ENCODE measurements at places on chromosomes 7 and 10.

DNA sequence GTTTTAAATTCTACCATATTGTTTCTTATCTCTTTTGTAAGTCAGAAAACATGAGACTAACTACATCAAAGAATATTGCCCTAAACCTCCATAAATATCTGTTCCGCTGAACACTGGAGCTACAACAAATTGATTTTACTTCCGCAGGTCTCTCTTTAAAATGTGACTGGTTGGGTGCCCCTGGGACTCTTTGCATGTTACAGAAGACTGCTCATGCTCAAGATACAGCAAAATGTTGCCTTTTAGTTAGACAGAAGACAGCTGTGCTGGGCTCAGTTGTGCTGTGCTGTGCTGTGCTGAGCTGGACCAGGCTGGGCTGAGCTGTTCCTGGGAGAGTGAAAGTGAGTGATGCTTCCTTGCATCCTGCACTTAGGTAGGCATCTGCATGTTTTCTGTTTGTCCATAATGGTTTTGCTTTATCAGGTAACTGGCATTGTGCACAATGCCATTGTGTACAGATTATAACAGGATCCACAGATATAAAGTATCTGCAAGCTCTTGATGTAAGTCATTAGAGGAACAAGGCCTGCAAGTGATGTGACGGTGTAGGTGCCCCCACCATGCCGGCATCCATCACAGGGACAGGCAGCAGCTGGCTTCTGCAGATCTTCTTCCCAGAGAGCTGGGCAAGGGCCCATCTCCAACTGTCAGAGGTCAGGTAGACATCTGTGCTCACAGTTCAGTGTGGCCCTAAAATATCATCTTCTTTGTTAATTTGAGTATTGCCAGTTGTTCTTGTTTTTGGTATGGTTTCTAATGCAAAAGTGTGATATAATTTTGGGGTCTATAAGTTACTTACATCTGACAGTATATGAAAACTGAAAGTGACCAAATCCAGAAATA is 972.5 kb upstream of the CELF2 start:
- DNase-seq = no peak

DNA sequence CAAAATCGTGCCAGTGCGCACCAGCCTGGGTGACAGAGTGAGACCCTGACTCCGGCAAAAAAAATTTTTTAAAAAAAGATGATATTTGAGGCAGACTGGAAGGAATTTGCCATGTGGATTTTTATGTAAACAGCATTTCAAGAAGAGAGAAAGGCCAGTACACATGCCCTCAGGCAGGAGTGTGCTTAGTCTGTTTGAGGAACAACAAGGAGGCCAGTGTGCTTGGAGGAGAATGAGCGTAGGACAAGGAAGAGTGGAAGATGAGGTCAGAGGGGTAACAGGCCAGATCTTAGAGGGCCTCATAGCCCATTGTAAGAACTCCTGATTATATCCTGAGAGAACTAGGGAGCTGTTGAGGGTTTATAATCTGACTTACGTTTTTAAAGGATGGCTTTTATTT is 17.2 kb upstream of the STRIP2 start:
- DNase-seq = no peak

- no peak for DNase-seq
Measured at GRCh38 chr10:61815496-61815895, 86.0 kb upstream of the ARID5B start.

GRCh38 chr7:54769203-54769602 is 10.2 kb upstream of the SEC61G start:
- no peak for DNase-seq

DNA sequence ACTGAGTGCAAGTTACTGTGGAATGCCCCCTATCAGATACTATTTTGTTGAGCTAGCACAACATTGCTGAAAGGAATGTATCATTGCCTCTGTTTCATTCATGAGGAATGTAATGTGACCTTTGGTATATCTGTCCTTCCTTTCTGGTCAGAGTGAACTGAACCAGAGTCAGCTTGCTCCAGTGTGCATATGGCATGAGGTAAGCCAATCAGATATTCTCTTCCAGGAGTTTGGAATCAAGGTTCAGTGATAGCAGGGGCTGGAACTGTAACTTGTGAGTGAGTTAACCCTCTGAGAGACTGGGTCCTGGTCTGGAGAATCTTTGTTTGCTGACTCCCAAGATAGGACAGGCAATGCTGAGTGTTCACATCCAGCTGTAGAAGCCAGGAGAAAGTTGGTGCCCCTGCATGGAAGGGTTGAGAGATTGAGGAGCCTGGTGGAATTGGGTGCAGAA is 45.3 kb upstream of the OSBPL3 start:
- no peak for DNase-seq

DNA sequence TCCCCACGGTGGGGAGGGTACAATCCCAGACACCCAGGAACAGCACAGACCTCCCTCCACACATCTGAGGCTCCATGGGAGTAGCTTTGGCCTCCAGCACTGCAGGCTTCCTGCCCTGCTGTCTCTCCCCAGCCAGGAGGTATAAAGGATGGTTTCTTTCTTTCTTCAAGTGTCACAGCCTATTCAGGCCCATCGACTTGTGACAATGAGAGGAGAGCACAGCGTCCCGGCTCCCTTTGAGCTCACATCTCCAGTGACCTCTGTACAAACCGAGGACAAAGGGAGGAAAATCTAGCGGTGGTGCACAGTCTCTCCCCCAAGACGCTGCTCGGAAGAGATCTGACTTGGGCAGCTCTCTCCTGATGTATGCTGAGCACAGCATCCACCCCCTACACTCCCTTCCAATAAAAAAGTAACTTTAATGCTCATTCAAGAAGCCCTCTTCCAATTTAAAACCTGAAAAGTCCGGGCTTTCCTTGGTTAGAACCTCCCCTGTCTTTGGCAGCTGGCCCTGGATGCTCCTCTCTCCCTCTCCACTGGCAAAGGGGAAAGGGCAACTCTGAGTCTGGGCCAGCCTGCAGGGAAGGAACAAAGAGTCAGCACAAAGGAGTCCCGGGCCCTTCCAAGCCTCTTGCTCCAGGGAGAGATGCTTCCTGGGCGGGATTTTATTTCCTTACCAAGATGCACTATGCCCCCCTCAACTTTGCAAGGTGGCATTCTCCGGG is 18.0 kb downstream of the CHST15 start:
- DNase-seq = no peak

- no peak for DNase-seq
Measured at GRCh38 chr7:40579401-40579800, 444.6 kb downstream of the SUGCT start.

GRCh38 chr10:28217848-28218247 is 85.0 kb downstream of the MPP7 start:
- no peak for DNase-seq

DNA sequence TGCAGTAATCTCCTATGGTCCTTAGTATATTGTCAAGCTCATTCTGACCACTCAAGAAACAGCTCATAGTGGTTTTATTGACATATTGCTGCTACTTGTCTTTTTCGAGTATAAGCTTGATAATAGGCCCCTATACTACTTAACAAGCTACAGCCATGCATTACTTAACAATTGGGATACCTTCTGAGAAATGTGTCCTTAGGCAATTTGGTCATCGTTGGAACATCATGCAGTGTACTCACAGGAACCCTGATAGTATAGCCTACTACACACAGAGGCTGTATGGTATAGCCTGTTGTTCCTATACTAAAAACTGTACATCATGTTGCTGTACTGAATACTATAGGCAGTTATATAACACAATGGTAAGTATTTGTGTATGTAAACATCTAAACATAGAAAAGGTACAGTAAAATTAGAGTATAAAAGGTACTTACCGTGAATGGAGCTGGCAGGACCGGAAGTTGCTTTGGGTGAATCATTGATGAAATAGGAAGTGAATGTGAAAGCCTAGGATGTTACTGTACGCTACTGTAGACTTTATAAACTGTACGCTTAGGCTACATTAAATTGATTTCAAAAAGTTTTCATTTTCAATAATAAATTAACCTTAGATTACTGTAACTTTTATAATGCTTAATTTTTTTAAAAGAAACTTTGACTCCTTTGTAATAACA is 160.9 kb downstream of the LRRC4 start:
- no peak for DNase-seq

- no peak for DNase-seq
Measured at GRCh38 chr7:132252793-132253100, 323.5 kb downstream of the PLXNA4 start.

- no peak for DNase-seq
Measured at GRCh38 chr7:5582532-5582935, 158.9 kb upstream of the TNRC18 start.

GRCh38 chr7:28732071-28732869 is 225.9 kb downstream of the TRIL start:
- DNase-seq = no peak

GRCh38 chr10:79298403-79299244 is 48.6 kb upstream of the PPIF start:
- DNase-seq = no peak

DNA sequence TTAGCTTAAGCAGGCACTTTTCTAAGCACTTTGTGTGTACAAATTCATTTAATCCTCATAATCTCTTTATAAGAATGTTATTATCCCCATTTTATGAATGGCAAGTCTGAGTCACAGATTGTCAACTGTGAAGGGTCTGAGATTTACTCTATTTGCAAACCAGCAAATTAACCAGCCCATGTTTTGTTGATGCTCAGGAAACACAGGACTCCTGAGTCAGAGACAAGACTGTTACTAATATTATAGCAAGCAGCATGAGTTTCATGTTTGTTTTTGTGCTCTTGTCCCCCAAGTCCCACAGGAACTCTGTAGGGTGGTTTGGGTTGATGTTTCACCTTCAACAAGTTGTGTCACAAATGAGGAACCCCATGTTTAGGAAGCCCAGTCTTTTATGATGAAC is 182.0 kb upstream of the PPP1R3A start:
- DNase-seq = no peak

GRCh38 chr10:112799726-112800510 is 150.1 kb upstream of the TCF7L2 start:
- no peak for DNase-seq

GRCh38 chr10:3757638-3758490 is 27.1 kb downstream of the KLF6 start:
- DNase-seq = peak; percentile 32

GRCh38 chr7:141533149-141533949 is 17.9 kb upstream of the AGK start:
- DNase-seq = no peak

- no peak for DNase-seq
Measured at GRCh38 chr7:129189661-129190310, 1.4 kb downstream of the SMO start.

- DNase-seq = no peak
Measured at GRCh38 chr10:61492364-61492995, 39.3 kb upstream of the TMEM26 start.

- no peak for DNase-seq
Measured at GRCh38 chr10:131810036-131810804, 90.6 kb upstream of the PPP2R2D start.

DNA sequence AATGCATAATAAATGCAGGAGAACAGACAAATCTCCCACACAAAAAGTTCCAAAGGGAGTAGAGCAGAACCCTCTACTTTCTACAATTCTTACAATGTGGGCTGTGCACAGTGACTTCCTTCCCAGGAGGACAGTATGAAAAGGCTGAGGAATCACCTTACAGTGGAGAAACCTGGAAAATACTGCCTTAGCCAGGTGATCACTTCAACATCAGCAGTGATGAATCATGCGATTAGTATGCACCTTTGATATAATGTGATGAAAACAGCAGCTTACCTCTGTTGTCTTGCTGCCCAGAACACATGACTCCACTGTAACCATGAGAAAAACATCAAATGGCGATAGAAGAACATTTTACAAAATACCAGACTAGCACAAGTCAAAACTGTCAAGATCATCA is 329.7 kb upstream of the POM121L12 start:
- DNase-seq = no peak

GRCh38 chr7:132352800-132353199 is 223.5 kb downstream of the PLXNA4 start:
- DNase-seq = no peak

GRCh38 chr10:124525751-124526600 is 64.4 kb downstream of the LHPP start:
- no peak for DNase-seq

DNA sequence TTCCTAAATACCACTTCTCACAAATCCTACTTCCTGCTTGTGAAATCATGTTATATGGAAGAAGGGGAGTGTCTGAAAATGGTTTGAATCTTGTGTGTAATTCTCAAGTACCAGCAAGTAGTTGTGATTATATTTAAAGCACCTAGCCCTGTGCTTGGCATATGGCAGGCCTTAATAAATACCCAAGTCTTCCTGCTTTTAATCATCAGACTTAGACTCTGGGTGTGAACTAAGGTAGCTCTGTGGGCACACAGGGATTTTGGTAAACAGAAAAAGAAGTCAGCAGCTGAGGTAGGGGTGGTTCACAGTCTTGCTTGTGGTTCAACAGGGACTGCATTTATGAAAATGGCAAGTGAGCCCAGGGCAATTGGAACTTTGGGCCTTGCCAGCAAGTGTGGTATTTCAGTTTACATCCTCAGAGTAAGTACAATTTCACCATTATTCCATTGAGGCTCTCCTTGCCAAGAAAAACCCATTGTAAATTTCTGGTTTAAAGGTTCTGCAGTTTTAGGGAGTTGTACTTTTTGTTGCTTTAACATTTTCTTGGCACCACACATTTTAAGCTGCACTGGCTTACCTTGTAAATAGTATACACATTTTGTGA is 215.5 kb downstream of the AUTS2 start:
- no peak for DNase-seq

DNA sequence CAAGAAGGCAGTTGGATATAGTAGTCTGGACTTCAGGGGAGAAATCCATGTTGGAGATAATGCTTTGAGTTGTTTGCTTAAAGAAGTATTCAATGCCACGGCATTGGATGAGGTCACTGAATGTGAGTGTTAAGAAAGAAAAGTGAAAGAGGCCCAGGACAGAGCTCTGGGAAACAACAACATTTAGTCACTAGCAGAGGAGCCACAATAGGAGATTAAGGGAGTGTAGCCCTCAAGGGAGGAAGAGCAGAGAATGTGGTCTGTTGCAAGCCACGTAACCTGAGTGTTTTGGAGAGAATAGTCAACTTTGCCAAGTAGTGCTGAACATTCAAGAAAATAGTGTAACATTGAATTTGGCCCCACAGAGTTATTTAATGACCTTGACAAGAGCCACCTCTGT is 114.7 kb downstream of the MYO3A start:
- DNase-seq = no peak

GRCh38 chr7:100191775-100192174 is 14.1 kb downstream of the STAG3 start:
- DNase-seq = no peak

DNA sequence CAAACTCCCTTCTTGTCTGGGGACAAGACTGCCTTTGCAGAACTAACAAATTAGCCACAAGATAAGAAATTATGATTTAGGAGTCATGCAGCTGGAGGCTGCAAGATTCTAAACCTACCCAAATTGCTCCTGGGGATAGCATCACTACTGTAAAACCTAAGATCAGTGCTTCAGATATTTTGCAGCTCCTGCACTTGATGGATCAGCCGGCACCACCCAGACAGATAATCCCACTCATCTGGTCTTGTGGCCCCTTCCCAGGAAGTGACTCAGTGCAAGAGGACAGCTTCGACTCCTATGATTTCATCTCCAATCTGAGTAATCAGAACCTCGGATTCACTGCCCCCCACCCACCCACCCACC is 181.9 kb downstream of the AKR1D1 start:
- DNase-seq = no peak

Measured in stimulated activated CD4-positive, alpha-beta T cell treated with anti-CD3 and anti-CD28 coated beads, Interleukin-1b, Interleukin-23, amount 100 ng/mL, for 1 hour (primary cell).